ENCODE measurements at places on chromosomes 12 and 14.

DNA sequence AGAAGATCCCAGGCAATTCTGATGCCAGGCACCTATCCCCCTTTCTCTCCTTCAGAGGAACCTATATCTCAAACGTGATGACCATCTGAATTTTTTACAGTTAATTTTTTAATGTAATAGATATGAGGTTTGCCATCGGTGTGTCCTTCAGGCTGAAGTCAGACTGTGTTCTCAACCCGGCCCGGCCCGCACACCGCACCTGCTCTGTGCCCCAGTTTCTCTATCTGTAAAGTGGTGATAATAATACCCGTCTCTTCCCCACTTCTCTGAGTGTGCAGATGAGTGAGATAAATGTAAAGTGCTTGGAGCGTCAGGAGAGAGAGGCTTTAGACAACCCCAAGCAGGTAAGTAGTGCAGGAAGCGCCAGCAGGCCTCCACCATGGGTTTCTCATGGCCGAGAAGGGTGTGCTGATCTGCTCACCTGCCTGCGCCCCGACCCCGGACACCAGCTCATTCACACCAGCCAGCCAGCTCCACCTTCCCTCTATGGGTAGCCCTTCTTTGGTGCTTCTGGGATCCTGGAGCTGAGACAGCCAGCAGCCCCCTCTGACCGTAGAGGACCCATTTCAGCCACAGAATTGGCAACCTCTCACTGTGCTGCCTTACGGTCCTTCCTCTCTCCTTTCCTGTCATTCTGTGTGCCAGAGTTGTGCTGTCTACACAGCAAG lies 80.0 kb downstream of the ZFP36L1 start:
- DNase-seq: no peak

- no peak for DNase-seq
Observed at GRCh38 chr14:58617619-58618018, 20.1 kb upstream of the DACT1 start.

GRCh38 chr12:55280991-55281390 lies 15.4 kb downstream of the OR6C6 start:
- DNase-seq: no peak

GRCh38 chr12:96247563-96247962 lies 53.4 kb downstream of the ELK3 start:
- no peak for DNase-seq

DNA sequence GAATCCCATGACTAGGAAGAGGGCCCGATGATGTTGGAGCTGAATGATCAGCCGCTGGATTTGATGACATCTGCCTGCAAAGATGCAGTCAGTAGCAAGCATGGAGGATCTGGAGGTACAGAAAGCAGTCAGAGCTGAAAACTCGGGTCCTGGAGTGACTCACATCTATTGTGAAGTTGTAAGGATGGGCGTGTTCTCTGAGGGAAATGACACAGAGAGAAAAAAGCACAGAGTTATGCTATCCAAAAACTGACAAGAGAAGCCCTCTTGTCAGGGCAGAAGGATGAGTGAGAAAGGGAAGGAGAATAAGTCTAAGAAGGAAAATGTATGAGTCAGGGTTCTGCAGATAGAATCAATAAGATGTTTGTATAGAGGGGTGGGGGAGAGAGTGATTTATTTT lies 380.4 kb upstream of the CCDC196 start:
- no peak for DNase-seq
